CD4-positive, alpha-beta T cell treated with Interferon gamma for 1 hour (primary cell): ENCODE measurements at places on chromosomes 1 and 21.

- no peak for DNase-seq
These were observed 5.2 kb downstream of the PADI1 start for GRCh38 chr1:17210176-17210575.

- DNase-seq = no peak
These were observed 437.7 kb downstream of the OMA1 start for GRCh38 chr1:58108783-58109182.

- DNase-seq = no peak
These were observed 35.4 kb upstream of the COL24A1 start for GRCh38 chr1:86191958-86192357.

DNA sequence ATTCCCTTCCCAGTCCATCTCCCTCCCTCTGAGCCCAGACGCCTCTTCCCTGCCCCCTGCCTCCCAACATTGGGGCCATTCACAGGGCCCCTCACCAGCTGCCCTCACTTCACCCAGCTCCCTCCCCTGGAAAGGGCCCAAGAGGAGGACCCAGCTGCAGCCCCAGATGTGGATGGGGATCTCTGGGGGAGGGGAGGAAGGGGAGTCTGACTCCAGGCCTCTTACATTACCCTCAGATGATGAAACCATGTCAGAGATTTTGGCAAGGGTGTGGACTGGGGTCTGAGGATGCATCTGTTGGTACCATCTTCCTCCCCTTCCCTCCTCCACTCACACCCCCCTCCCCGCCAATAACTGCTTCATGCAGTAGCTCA, 1.1 kb upstream of the KIF21B start:
- no peak for DNase-seq

- DNase-seq = no peak
These were observed 42.9 kb downstream of the EPHB2 start for GRCh38 chr1:22753481-22753971.

- DNase-seq = no peak
These were observed 369.1 kb downstream of the RGS7 start for GRCh38 chr1:240987928-240988327.

DNA sequence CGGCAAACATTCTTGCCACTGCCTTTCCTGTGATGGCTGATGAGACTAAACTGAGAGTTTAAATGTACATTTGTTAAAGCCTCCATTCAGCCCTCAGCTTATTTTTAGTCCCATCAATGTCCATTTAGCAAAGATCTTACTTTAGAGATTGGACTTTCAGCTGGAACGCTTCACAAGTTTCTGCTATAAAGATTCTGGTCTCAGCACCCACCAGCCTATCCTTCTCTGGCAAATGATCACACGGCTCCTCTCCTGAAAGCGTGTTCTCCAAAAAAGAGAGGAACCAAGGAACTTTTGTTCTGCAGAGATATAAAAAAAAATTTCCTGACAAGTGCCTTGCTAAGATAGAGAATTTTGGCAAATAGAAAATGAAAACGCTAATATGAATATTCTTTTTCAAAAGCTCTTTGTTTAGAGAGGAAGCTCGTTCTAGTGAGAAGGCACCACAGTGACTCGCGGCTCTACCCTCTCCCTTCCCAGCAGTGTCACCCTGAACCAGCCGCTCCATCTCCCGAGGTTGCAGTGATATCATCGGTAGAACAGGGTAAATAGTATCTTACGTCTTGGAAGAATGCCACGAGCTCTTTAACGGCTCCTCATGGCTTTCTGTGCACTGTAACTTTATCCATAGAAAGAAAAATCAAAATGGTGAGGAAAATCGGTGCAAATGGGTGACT, 200.2 kb downstream of the APP start:
- no peak for DNase-seq

DNA sequence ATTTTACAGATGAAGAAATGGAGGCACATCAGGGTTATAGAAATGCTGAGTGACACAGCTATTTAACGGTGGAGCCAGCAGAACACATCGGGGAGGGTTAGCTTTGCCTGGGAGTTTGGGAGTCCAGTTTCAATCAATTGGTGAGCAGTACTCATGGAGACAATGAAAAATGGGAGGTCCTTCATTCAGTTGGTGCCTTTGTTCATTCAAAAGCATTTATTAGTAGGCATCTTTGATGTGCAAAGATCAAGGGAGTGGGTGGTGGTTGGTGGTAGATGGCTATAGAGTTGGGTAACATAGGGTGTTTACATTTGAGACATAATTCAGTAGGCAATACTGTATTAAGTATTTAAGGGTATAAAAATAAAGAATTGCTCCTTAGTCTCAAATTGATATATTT, 183.7 kb upstream of the LMO4 start:
- DNase-seq = no peak

- DNase-seq = no peak
These were observed 1125.4 kb upstream of the TMPRSS15 start for GRCh38 chr21:19529031-19529430.

DNA sequence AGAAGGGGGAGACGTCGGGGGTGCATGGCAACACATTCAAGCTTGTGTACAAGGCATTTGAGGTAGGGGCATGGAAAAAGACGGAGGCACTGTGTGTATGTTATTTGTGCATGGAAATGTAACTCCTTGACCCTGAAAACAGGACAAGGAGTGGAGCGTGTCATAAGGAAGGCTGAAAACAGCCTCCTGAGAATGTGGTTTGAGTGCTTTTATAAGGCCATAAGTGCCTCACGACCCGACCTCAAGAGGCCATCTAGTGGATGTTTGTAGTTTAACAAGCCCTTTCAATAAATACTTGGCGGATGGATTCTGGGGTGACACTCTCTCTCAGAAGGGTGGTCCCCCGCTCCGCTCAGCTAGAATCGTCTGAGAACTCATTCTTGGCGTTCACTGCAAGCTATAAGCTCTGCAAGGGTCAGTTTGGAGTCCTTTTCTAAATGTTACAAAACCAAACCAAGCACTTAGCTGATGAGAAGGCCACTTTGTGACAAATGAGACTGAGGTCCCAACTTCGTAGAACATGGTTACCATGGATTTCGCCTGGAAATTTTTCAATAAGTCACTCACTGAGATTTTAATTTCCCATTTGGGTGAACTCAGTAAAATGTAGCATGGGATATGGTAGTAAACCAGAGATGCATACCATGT, 38.8 kb upstream of the CLCA4 start:
- DNase-seq = no peak

GRCh38 chr1:59017501-59018231, 233.8 kb upstream of the JUN start:
- DNase-seq = no peak

GRCh38 chr1:245031041-245031440, 123.7 kb upstream of the KIF26B start:
- DNase-seq = no peak

GRCh38 chr1:81820765-81821164, 20.0 kb downstream of the ADGRL2 start:
- DNase-seq = no peak

GRCh38 chr1:91700771-91701471, 185.0 kb downstream of the TGFBR3 start:
- DNase-seq = no peak

DNA sequence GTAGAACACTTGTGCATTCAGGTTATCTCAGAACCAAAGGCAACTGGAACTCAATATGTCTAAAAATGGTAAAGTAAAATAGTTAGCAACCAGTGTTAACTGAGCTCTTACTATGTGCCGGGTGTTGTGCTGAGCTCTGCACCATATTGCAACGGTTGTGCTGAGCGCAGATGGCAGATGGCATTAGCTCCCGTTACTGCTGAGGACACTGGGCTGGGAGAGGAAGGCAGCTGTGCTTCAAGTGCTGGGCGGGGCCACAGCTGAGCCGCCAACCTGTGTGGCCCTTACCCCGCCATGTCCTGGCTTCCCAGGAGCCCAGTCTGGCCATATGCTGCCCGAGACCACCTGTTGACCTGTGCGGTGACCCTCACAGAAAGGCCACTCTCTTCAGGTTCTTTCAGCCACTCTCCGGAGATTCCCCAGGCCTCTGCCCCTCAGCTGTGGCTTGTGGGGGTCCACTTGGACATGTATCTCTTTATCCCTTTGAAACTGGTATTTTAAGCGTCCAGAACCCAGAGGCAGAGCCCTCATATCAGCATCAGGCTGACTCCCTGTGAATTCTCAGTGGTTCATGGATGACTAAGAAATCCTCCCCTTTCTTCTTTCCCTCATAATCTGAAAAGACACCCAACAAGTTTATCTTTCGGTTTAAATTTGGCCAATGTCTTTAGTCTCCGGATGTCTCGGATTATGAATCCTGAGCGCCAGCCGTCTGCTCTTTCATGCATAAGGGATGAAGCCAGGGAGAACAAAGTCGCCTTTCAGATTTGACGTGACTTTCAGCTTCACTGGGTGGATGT, 26.4 kb downstream of the LDLRAP1 start:
- no peak for DNase-seq

DNA sequence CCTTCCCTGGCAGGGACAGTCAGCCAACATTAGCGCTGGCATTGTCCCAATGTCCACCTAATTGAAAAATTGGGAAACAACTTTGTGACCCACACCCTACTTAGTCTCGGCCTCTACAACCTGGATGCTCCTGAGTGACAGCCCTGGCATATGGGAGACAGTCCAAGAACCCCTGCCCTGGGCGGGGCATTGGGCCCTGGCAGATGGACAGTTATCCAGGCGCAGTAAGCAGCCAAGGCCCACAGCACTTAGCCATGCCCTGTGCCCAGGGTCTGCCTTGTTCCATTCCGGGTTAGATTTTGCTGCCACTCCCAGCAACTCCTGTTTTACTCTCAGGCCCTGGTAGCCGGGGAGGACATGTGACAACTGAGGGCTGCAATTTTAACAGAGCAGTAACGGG, 50.3 kb downstream of the NFASC start:
- DNase-seq = no peak
